Coronary artery (tissue), 2 donors: ENCODE measurements at places on chromosomes 3 and 15.

DNA sequence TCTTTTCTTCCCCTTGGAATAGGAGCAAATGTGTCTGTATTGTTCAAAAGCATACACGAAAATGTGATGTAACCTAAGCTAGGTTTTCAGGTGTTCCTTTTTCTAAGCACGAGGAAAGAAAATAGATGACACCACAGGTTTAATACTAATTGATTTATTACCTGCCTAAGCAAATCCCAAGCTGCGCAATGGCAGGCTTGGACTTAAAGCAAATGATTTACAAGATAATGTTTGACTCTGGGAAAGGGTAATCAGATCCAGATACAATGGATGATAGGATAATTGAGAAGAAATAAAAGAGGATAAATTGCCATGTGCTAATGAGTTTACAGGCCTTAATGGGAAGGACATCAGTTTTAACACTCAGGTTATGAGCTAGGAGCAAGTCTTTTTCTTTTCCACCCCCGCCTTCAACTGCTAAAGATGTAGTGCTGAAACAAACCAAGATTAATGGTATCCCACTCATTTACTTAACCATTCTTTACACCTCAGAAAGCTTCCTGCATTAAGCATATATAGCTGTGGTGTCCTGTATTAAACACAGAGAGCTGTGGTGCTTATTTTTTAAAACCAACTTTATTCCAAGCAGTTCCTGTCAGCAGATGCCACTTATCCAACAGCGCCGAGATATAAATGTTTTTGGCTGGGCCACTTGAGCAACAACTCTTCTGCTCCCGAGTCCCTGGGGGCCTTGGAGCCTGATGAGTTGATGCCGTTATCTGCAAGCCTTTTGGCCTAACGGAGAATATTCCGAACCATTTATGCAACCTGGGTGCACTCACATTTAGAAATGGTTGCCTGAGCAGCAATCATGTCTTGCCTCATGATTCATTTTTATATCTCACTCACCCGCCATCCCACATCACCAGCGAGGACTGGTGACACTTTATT is 205.5 kb downstream of the MECOM start:
- no peak for DNase-seq

GRCh38 chr3:177827511-177828207 is 630.4 kb upstream of the TBL1XR1 start:
- no peak for DNase-seq

DNA sequence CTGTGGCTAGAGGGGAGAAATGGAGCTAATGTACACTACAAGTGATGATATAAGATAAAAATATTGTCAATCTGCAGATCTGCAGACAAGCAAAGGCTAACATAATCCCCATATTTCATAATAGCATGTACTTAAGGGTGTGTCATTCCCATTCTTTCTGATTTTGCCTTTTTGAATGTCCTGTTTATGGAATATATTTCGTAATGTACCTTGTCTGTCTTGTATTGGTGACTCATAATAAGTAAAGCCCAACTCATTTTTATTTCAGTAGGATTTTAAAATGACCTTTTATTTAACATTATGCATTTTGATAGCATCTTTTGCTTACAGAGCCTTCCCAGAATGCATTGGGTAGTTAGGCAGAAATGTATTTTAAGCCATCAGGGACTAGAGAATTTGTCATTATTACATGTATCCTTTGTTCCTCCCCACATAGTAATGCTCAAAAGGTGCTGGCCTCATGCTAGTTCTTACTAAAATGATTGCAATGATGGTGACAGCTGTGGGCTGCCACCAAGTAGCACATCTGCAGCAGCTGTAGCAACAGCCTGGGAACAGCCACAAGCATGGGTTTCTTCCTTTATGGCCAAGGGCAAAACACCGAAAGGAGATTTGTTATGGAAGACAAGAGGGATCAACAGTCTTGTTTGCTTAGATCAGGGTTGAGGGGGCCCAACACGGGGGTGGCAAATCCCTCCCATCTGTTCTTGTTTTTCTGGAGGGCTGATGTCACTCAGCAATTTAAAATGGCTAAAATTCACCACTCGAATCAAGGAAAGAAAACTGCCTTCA is 188.5 kb downstream of the CADPS start:
- DNase-seq = no peak

DNA sequence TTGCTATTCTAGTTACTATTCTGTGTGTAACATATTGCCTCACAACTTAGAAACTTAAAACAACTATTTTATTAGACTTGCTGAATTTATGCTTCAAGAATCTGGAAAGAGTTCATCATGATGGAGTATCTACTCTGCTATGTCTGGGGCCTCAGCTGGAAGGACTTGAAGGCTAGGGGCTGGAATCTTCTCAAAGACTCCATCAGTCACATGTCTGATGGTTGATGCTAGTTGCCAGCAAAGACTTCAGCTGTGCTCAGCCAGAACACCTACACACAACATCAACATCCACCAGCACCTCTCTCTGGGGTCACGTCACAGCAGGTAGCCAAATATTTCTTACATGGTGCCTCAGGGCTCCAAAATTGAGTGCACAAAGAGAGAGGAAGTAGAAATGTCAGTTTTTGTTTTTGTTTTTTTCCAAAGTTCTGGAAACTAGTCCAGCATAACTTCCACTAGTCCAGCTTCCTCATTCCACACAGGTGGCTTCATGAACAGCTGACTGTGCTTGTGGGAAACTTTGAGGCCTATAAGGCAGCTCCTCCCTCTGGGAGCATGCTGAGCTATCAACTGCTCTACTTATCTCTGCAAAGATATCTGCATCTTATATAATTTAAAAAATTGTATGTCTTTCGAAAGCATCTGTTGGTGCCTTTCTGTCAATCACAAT is 325.4 kb upstream of the AGTR1 start:
- no peak for DNase-seq

DNA sequence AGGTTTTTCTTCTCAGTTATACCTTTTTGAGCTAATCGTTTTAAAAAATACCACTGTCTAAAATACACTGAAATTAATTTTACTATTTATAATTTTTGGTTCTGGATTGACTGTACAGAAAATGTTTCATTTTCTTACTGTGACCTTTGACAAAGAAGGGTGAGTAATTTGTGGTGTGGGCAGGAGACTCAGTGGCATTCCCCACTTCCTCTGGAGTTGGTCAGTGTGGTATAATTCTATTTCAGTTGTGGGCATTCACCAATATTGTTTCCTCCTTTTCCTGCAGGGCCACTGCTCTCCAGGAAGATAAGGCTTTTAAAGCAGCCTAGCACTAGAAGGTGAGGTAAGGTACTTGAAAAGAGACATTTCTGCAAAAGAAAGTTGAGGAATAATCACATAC is 6.5 kb downstream of the DAG1 start:
- DNase-seq = no peak

GRCh38 chr3:171704814-171705213 is 105.5 kb downstream of the PLD1 start:
- DNase-seq = no peak

DNA sequence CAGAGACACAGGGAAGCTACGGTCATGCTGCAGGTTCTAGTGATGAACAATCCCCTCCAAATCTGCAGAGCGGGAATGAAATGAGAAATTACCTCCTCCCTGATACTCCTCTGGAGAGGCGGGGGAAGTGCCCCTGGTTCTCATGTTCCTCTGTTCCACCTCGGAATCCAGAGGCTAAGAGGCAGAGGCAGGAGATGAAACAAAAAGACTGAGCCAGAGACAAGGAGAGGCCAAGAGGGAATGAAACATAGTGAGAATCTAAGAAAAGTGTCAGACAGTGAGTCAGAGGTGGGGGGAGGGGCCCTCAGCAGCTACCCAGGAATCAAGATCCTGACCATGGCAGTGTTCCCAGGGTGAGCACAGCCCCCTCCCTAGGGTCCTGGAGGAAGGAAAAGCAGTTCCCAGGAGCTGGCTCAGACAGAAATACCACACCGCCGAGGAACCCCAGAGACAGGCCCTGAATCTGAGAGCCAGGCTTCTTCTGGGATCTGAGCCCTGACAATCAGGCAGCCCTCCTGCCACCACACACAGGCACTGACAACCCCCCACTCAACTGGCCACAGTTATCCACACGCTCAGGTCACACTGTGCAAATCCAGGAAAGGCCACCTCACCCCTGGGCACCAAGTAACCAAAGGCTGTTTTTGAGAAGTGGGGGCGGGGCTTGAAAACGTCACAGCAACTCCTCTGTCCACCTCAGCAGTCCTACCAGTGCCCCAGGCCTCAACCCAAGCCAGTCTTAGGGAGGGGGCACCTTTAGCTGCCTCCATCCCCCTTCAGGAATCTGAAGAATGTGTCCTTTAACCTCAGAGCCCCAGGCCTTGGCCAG is 2.4 kb downstream of the CSRNP1 start:
- DNase-seq = peak; percentile 98

DNA sequence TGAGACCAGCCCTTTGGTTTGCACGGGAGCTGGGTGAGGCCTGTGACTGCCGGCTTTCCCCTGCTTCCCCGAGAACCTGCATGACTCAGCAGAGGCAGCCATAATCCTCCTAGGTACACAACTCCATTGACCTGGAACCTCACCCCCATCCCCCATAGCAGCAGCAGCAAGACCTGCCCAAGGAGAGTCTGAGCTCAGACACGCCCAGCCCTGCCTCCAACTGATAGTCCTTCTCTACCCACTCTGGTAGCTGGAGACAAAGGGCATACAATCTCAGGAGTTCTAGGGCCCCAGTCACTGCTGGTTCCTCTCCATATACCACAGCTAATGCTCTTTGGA is 141.0 kb upstream of the ARHGEF26 start:
- no peak for DNase-seq

- DNase-seq = no peak
Measured at GRCh38 chr15:68365140-68365745, 66.7 kb downstream of the ITGA11 start.

GRCh38 chr15:72783640-72784455 is at the start of gene ADPGK:
ADPGK (minus strand) TSS chr15:72783758; CDS start chr15:72783691, 67 bp downstream.
- DNase-seq = peak; percentile 95

- DNase-seq = no peak
Measured at GRCh38 chr15:81222007-81222406, 25.3 kb downstream of the IL16 start.

DNA sequence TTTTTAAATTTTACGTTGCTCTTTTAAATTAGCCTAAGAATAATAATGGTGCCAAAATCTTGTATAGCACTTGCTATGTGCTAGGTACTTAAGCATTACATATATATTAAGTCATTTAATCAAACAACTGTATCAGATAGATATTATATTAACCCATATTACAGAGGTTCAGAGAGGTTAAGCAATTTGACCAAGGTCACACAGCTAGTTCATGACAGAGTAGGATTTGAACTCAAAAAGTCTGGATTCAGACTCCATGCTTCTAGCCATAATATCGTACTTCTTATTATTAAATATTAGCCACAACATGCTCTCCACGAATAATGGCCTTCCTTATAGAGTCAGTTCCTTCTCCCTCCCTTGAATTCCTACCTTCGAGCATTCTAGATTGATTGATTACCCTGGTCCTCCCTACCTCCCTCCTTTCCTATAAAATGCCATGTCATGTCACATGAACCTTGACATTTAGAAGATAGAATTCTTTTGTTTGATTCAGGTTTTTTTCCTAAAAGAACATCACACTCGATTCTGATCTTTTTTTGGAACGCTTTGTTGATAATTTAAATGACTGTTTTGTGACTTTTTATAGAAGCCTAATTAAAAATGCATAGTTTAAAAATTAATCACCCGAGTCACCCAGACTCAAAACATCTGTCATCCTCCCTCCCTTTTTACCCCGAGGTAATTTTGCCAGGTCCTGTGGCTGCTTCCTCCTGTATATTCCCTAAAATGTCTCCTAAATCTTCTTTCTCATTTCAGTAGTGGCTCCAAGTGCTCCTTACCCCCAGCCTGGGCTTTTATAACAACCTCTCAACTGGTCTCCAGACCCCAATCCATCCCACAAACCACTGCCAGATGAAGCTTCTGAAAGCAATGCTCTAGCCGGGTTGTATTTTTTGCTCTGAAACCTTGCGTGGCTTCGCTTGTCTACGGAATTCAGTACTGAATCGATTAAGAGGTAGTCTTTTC is 8.5 kb upstream of the PSMD6 start:
- no peak for DNase-seq

- DNase-seq = no peak
Measured at GRCh38 chr3:32719335-32719734, 34.3 kb downstream of the CNOT10 start.

DNA sequence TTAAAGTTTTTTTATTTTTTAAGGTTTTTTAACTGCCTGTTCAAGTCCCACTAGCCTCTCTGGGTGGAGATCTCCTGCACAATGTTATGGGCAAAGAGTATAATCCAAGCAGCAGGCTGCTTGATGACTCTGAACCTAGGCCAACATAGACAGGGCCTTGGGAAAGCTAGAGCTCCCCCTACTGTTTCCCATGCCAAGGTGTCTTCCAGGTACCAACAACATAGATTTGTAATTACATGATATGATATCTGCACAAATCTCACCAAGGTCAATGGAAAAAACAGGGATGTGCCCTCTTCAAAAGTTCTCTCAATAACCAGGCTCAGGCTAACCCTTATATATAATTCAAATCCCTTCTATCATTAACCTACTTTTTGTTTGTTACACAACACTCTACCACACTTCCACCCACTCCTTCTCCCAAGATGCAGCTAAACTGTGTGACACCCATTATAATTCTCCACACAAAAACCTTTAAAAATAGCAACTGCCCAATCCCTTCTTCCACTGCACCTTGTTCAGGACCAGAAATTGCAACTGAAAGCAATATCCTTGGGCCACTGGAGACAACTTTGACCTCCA is 43.8 kb downstream of the RBM15B start:
- no peak for DNase-seq

DNA sequence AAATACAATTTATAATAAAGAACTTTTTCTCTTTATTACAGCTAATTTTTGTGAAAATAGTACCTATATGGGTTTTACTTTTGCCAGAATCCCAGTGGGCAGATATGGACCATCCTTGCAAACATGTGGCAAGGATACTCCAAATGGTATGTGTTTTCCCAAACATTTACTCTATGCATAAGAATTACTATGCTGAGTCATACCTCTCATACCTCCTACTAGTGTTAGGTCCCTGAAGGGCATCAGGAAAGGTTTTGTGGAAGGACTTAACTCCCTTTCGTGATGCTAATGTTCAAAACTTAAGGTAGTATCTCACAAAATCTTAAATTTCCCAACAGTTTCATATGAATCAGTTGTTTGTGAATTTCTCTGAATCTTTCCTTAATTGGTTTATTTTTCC is 21.3 kb downstream of the ADGRG7 start:
- no peak for DNase-seq

GRCh38 chr3:80550174-80550573 is 782.4 kb upstream of the ROBO1 start:
- DNase-seq = no peak

DNA sequence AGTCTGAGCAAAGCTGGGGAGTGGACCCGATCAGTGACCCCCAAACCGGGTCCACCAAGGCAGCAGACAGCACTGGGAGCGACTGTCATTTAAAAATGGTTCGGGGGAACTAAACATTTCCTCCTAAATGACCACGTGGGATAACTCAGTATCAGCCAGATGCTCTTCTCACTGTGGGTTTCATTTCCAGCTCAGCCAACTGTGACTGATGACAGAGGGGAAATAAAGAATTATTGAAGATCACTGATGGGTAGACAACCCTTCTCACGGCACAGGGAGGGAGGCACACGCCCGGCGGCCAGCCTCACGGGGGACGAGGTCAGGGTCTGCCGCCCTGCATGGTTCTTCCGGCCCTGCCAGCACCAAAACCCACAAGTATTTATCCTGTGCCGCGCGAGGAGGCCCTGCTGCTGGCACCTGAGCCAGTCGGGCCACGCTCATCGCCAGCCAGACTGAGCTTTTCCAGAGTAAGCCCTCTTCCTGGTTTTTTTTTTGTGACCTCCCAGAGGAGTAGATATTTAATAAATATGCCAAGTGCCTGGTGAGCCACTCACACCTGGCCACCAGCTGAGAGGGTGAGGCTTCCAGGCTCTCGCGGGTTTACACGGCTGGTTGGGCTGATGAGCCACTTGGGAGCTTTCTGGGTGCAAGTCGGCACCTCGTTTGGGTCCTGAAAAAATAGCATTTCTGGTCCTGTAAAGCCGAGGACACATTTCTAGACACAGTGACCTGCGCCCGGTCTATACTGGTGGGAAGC is 6.2 kb downstream of the MELTF start:
- no peak for DNase-seq
